T1000 (cell line): ENCODE measurements at places on chromosomes 4 and X.

GRCh38 chr4:94177822-94178221 is 29.8 kb upstream of the SMARCAD1 start:
- no peak for DNase-seq

GRCh38 chrX:8010105-8010504 is 82.9 kb upstream of the PNPLA4 start:
- no peak for DNase-seq

DNA sequence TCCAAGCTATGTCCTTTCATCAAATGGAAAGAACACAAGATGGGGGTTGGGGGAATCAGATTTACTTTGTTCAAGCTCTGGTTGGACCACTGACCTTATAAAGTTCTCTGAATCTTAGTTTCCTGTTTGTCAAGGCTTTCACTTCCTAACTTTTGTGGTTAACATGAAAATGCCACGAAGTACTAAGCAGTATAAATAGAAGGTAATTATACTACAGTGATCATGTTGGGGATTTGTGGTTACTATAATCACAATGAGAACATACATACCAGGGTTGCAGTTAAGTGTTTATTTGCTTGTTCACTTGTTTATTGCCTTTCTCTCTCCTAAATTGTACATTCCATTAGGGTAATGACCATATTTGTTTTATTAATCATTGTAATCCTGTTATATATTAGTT is 53.2 kb downstream of the SPRY1 start:
- no peak for DNase-seq

DNA sequence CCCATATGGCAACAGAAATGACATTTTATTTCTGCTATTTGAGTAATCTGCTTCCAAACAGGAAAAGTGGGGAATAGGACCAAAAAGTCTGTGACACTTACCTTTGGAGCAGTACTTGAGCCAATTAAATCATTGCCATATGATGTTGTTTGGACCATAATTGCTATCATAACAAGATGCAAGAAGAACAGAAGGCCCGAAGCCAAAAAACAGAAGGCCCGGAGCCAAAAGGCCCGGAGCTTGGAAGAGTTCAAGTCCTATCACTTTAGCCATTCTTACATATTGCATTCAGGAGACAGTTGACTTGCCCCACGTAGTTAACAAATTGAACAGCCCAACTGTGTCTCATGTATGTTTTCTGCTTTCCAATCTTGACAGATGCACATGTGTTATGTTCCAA is 285.6 kb downstream of the ARHGAP24 start:
- DNase-seq: no peak

GRCh38 chrX:106874075-106874474 is 29.1 kb downstream of the RIPPLY1 start:
- no peak for DNase-seq

GRCh38 chr4:171582961-171583581 is 230.1 kb upstream of the GALNTL6 start:
- DNase-seq: no peak
